Esophagus squamous epithelium (tissue), 5 donors: ENCODE measurements at places on chromosomes 2 and 18.

DNA sequence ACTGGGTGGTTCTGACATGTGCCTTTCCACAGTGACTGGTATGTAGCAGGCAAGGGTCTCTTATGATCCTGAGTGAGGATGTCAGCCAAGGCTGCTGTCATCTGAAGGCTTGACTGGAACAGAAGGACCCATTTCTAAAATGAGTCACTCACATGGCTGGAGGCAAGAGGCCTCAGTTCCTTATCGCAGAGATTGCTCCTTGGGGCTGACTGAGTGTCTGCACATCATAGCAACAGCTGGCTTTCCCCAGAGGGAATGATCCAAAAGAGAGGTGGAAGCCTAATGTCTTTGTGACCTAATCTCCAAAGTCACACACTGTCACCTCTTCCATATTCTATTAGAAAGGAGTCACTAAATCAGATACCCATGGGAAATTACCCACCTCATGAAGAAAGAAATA is 114.0 kb downstream of the NEDD4L start:
- no peak for DNase-seq

DNA sequence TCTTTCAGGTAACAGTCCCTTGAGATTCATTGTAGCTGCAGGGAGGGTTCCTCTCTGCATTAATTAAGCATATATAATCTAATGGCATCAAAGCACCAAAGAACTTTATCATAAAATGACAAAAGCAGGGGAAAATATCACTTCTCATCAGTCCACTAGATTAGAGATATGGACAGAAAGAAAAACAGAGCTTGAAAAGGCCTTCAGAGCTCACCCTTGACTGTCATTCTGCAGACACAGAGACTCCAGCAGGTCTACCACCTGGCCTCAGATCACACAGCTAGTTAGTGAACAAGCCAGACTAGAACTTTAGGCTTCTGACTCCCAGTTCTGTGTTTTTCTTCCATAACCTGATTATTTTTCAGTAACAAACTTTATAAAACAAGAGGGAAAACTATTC is 88.5 kb downstream of the FIGN start:
- no peak for DNase-seq

- DNase-seq = no peak
Measured at GRCh38 chr2:207660994-207661393, 35.8 kb upstream of the METTL21A start.

DNA sequence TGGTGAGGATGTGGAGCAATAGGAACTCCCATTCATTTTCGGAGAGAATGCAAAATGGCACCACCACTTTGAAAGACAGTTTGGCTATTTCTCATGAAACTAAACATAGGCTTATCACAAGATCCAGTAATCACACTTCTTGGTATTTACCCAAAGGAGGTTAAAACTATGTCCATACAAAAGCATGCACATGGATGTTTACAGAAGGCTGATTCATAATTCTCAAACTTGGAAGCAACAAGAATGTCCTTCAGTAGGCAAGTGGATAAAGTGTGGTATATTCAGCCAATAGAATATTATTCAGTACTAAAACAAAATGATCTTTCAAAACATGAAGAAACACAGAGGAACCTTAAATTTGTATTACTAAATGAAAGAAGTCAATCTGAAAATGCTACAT is 440.6 kb downstream of the FBXO15 start:
- DNase-seq = no peak

- no peak for DNase-seq
Measured at GRCh38 chr2:122191331-122191730, 435.9 kb downstream of the TSN start.

GRCh38 chr2:207501802-207502576 is 27.8 kb upstream of the CREB1 start:
- no peak for DNase-seq

GRCh38 chr18:77268456-77268855 is 18.8 kb downstream of the GALR1 start:
- DNase-seq = no peak

DNA sequence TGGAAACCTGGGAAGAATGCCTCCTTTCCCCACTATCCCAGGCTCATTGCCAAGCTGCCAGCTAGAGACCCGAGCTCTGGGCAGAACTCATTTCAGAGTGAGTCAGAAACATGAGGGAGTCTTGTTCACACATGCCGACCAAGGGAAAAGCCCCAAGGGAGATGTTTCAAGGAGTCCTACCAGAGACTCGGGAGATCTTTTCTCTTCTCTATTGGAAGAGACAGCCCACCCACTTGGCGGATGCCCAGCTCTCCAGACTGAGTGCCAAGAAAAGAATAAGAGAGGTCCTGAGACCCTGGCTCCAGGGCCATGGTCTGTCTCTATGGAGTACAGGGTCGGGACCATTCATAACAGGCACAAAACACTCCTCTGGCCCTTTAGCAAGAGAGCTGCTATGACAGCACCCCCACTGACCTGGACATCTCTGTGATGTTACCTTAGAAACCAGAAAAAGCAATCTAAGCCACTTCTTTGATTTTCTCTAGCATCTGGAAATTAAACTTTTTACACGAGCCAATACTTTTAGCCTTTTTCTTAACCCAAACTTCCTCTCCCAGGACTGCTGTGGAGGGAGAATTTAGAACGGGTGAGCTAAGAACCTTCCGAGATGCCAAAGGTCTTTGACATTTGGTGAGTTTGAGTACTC is 18.5 kb upstream of the IGFBP5 start:
- DNase-seq = no peak

DNA sequence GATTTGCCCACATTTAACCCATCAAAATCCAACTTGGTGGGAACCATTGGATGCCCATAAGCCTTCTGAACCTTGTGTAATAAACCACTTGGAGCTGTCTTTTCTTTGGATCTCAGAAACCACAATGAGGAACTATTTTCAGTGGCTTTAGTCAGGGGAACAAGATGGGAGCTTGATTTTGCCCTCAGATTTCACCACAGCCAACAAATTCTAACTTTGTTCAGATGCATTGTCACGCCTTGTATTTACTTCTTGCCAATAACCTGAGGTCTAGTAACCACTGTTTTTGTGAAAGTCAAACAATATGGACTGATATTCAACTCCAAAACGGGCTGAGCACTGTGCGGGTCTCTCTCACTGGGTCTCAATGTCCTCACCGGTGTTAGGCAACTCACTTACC is 508.2 kb downstream of the TNS1 start:
- no peak for DNase-seq

DNA sequence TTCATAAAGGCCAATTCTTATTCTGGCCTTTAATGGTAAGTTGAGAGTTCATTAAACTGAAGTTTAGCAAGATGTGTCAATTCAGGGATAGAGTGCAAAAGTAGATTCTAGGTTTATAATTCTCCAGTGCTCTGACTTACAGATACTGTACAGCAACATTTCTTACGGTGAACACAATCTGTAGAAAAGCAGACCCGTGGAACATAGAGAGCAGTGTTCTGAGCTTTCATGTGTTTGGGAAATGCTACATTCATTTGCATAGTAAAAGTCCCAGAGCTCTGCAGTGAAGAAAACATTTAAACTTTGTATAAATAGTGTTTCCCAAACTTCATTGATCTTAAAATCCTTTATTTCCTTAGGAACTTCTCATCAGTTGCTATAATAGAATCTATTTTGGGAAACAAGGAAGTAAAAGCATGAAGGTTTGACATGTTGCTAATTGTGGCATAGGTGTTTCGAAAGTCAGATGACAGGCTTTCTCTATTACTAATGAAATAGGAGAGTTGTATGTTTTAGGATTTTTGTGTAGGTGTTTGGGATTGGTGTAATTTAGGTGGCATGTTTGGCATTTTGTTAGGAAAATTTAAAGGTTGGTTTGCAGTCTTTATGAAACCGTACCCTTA is 138.2 kb downstream of the ASXL3 start:
- no peak for DNase-seq
